ENCODE measurements at places on chromosomes 3 and 15.

DNA sequence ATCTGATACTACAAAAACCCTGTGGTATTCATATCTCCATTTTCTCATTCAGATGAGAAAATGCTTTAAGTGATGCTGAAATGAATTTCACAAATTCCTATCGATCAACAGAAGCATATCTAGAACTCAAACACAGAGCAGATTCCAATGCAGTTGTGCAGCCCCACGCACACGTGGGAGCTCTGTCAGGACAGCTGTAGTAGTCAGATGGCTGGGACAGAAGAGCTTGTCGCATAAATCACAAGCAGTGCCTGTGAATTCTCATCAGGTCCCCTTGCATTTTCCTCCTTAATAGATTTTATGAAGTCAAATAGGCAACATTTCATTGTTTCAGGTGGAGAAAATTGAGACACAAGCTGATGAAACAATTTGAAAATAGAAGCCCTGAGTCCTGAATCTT, 792.3 kb downstream of the AGBL1 start:
- no peak for DNase-seq

DNA sequence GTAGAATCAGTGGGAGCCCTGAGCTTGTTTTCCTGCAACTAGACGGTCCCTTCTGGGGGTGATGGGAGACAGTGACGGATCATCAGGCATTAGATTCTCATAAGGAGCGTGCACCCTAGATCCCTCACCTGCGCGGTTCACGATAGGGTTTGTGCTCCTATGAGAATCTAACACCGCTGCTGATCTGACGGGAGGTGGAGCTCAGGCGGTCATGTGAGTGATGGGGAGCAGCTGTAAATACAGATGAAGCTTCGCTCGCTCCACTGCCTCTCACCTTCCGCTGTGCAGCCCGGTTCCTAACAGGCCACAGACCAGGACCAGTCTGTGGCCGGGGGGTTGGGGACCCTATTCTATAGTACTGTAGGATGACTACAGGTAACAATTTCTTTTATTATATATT, 154.7 kb downstream of the CHSY1 start:
- no peak for DNase-seq

DNA sequence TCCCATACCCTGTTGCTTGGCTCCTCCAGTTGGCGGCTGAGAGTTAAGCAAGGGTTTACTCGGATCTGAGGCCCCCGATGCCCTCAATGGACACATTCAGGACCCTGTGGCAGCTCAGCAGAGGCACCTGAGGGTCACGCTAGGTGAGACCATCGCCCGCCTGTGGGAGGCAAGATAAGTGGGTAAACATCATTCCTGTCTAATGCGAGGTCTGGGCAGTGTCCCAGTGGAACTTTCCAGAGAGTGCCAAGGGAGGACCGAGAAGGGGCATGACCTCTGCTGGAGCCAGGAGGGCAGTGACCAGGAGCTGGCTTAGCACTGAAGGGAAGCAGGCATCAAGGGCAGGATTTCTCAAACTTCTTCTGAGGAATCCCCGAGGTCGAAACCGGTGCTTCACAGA, 65.4 kb upstream of the SEC61A1 start:
- no peak for DNase-seq

DNA sequence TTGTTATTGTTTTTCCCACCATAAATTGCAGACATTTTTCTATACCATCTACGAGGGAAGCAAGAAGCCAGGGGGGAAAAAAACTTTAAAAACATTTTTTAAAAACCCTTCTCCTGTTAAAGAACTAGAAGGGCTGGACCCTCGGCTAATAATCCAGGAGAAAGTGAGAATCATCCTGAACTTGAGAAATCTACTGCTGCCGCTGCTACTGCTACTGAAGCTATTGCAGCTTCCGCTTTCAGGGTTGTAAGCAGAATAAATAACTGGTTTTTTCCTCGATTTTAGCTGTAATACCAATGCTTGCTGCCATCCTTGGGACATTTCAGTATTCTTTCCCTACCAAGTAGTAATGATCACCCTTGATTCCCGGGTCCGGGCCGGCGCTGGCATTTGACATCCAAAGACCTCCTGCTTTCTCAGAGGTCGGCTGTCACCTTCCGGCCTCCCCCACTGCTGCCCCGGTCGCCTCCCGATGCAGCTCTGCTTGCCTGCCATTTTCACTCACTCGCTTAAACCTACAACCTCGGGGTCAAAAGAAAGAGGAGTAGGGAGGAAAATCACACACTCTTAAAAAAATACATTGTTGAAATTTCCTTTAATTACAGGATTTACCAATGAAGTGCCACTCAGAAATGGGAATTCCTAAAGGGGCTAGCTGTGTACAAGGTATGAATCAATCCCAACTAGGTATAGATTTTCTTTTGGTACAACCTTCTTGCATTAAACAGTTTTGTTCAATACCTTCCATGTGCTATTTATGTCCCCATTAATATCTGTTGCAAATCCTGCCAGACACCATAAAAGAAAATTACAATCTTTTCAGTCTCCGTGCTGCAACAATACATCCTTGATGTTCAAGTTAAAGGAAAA, 674 bp upstream of the MECOM start:
- DNase-seq: no peak

- no peak for DNase-seq
Measured at GRCh38 chr15:35630532-35630931, 84.6 kb upstream of the DPH6 start.

DNA sequence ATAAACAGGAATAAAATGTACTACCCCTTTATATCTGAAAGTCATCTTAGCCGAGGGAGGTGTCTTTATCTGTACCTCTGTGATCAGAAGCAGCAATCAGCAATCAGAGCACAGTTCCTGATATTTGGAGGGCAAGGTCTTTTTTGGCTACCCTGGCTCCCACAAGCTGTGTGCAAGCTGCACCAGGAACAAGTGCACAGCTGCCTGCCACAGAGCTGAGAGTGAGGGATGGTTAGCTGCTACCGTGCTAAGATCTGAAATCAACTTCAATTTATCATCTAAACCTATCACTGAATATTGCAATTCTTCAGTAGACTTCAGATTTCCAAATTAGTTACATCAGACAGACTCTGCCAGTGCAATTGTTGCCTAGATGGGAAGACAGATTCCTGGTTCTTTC, 404.6 kb upstream of the ARL6 start:
- no peak for DNase-seq

DNA sequence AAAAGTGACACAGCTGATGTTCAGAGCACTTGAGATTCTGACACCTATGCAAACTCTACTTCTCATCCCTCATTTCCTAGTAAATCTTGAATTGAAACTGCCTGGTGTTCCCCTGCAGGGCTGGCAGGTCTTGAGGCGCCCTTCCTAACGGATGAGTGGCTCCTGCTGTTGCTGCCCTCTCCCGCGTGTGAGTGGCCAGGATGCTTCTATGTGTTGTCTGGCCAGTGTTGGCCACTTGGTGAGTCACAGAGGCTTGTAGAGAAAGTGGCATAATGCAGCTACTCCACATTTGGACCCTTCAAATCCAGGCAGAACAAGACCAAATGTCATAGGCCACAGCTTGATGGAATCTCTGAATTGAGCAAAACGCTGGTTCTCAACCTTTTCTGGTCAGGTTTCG, 63.6 kb downstream of the MOBP start:
- DNase-seq: no peak

DNA sequence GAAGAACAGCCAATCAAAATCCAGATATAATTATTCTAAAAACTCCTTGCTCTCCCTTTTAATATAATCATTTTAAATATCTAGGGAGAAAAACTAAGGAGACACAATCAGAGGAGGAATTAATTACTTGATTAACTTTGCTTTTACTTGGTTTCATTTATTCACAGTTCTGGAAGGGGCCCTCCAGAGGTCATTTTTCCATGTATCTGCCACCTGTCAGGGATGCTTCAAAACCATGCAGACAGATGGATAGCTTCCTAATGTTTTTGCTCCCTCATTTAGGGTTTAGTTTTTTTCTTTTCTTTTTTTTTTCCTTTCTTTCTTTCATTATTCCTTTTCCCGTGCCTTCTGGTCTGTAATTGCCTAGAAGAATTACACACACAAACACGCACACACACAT, 438.1 kb upstream of the ARPP21 start:
- DNase-seq: no peak

GRCh38 chr3:98699132-98699531, 64.0 kb upstream of the ST3GAL6 start:
- DNase-seq: no peak

DNA sequence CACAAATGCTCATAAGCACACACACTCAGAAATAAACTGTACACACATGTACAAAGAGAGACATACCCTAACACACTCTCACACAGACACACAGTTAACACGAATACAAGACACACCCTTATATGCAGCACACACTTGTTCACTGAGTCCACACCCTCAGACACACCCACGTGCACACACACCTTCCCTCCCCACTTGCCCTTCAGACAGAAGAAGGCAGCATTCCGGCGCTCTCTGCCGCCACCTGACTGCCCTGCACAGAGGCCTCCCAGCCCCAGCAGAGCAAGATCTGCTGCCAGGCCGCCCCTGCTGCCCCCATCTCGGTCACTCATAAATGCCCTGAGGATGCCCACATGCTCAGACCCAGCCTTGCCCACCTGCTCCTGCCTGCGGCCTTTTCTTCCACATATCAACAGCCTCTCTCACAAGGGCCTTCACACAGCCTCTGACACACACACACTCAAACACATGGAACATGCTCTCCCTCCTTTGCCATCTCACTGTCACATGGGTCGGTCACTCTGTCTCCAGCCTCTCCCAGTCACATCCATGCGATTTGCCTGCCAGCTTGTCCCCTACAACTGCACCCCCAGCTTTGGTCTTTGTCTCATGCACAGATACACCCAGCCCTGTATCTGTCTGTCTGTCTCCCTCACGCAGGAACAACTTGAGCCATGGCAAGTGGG, 71.1 kb downstream of the EPHB3 start:
- DNase-seq: no peak

GRCh38 chr15:43267439-43267838, 711 bp upstream of the TGM5 start:
- no peak for DNase-seq

DNA sequence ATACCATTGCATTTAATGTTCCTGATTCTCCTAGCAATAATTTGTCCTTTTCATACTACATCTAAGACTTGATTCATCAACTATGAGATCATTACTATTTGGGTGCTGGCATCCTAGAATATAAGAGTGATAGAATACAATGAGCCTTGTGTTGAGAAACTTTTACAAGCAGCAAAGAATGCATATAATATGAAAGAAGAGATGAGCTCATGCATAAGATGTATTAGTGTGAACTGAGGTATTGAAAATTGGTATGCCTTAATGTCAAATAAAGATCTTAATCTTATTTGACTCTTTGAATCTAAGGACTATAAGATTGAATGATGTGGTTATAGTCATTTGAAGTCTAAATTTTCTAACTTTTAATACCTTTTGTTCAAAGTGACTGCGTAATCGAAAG, 220.0 kb upstream of the ARHGEF26 start:
- no peak for DNase-seq

GRCh38 chr15:76994971-76995945, at the start of gene PSTPIP1:
PSTPIP1 (plus strand) TSS chr15:76995126; CDS start chr15:76995574, 448 bp downstream.
- peak; percentile 42 for DNase-seq

- no peak for DNase-seq
Measured at GRCh38 chr3:123536153-123536895, 48.5 kb downstream of the HACD2 start.

- no peak for DNase-seq
Measured at GRCh38 chr15:71666763-71667620, 143.4 kb upstream of the NR2E3 start.

DNA sequence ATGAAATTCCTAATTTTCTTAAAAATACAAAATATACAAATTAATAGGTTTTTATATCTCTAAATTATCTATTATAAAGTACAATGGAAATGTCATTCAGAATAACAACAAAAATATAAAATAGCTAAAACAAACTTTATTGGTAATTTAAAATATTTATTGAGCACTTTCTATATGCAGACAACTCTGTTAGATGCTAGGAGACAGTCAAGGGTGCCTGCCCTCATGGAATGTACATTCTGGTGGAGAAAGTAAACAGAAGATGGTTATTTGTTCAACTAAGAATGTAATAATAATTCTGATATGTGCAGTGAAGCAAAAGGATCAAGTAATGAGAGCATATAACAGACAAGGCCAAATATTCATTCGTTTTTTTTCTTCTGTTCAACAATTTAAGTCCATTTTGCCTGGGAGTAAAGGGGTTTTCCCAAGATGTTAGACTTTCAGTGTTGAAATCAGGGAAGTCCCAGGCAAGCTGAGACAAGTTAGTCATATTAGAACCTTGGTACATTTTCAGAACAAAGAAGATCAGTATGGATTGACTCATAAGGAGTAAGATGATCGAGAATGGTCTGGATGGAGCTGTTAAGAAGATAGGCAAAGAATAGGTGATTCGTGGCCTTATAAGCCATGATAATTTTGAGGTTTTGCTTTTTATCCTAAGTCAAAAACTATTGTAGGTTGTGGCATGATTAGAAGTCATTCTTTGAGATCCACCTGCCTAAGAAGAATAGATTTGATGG, 150.2 kb upstream of the MLF1 start:
- DNase-seq: no peak

DNA sequence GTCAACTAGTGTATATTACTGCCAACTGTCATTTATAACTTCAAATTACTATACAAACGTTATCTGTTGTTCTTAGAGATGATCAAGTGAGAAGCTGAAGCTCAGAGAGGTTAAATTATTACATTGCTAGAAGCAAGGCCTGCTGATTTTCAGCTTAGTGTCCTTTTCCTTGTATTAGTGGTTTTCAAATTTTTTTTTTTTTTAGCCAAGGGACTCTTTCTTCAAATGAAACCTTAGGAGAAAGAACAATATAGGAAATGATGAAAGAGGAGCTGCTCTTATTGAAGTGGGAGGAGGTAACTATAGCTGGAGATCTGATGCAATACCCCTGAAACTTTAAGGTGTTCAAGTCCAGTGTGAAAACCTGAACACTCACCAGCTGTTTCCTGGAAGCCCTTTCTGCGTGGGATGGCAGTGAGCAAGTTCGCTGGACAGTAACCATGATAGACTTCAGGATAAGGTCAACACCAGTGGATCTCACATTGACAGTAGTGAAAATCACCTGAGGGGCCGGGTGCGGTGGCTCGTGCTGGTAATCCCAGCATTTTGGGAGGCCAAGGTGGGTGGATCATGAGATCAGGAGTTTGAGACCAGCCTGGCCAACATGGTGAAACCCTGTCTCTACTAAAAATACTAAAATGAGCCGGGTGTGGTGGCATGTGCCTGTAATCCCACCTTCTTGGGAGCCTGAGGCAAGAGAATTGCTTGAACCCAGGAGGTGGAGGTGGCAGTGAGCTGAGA, 376.2 kb downstream of the EDEM1 start:
- no peak for DNase-seq

All from T follicular helper cell (primary cell).